ENCODE measurements at places on chromosomes 5 and 9.

DNA sequence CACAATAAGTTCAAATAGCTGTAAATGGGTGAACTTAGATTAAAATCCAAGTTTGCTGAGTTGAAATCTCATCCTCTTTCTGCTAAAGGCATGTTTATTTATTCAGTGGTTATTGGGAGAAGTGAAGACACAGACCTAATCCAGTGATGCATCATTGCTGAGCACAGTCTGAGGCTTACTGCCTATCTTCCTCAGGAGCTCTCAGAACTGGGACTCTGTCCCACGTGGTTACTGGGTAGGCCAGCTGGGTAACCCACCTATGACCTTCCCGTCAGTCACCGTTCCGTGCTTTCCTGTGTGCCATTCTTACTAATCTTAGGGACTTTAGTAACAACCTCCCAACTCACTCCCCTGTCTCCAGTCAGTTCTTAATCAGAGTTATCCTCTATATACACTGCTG lies 226.8 kb upstream of the ATP10B start:
- no peak for DNase-seq

- no peak for DNase-seq
Observed at GRCh38 chr9:113237026-113237425, 15.7 kb downstream of the SLC31A1 start.

GRCh38 chr5:111932628-111933027 lies 175.6 kb upstream of the NREP start:
- DNase-seq: no peak

DNA sequence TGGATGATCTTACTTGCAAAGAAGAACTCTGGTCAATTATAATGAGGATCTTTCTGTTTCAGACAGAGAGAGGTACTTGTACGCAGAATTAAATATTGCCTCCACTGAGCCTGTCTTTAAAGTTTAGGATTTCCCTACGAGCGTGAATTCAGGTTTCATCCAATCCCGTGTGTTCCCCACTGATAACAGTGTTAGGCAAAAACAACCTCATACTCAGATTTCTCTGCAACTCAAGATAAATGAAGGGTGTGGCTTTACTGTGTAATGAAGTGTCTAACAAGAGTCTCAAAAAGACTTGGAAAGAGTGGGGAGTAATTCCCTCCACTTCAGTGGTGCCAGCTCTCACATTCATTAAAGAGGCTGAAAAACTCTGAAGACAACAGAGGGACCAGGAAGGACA lies 53.2 kb upstream of the ACO1 start:
- DNase-seq: no peak

DNA sequence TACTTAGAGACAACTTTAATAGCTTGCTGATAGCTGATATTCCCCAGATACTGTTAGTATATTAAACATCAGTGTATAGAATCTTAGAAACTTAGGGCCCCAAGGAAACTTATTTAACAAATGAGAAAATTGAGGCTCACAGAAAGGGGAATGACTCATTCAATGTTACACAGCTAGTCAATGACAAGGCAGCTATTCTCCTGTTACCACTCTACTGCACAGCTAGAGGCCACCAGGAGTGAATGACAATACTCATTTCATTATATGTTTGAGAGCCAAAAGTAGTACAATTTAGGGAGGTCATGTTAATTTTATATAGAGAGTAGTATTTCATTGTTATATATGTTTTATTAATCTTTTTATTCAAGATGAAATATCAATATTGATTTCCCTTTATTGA lies 33.2 kb upstream of the PCDHB1 start:
- DNase-seq: no peak

DNA sequence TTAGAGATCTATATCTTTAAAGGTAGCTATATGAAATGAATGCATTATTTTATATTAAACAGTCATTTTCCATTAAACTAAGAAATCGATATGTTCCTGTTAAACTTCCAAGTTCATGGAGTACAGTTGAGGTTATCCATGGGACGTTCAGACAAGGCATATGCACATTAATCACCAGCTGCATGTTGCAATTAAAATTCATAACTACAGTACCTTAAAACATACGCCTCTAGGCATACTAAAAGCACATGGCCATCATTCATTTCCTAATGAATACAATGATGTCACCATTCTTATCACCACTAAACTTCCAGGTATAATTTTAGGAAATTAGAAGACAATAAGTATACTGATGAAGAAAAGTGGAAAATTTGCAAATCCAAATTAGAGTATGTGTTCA lies 174.3 kb downstream of the CDH12 start:
- no peak for DNase-seq

- DNase-seq: no peak
Observed at GRCh38 chr5:2832394-2832793, 80.9 kb upstream of the IRX2 start.

All from NCI-H524 (cell line).